Foreskin melanocyte (primary cell): ENCODE measurements at places on chromosomes 2 and 18.
A peak's percentile ranks its signal among the peaks of the same experiment; 100 is the strongest.

- DNase-seq, result no peak
Measured at GRCh38 chr18:35508030-35508429, 10.3 kb upstream of the INO80C start.

- DNase-seq, result no peak
Measured at GRCh38 chr2:46936566-46936965, 21.0 kb upstream of the MCFD2 start.

GRCh38 chr2:84958135-84959059 is 12.6 kb upstream of the KCMF1 start:
- DNase-seq, result no peak

DNA sequence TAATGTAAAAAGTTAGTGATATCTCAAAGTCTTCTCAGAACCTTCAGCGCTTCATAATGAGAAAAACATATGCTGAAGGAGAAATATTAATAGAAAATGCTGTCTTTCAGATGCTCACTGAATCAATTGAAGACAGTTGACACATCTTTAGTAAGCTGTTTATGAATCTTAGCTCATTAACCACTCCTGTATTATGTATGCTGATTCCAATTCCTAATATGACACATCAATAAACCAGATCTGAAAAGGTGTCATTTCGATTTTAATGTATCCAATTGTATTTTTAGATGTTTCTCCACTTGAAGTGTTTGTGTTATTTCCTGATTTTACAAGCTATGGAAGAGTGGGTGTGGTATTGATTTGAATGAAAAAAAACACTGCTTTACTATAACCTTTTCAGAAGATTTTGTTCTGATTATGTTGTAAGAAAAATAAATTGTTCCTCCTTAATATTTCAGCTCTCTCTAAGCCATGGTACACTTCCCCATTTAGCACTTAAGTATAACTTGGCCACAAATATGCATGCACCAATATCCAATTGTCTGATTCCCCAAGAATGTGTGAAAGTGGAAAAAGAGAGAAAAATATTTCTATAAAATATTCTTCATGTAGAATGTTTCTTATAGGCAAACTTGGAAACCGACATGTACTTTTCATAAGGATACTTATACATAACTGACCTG is 569.8 kb downstream of the ARHGAP15 start:
- no peak for DNase-seq

- DNase-seq, result no peak
Measured at GRCh38 chr2:133346654-133347053, 221.6 kb downstream of the NCKAP5 start.

DNA sequence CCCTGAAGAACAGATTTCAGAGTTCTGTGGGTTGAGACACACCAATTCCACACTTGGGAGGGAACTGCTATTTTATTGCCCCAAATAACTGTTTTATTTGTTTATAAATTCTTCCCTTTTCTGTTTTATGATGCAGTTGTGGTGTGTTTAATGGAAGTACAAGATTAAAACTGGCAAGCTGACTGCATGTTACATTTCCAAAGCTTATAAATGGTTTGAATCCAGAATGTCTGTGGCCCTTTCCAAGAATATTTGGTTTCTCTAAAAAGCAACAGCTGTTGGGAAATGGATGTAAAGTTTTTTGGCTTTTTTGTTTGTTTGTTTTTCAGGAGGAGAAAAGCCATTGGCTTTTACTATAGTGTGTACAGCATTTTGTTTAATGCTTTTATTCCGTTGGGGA is 234.5 kb downstream of the MTX2 start:
- DNase-seq, result no peak

DNA sequence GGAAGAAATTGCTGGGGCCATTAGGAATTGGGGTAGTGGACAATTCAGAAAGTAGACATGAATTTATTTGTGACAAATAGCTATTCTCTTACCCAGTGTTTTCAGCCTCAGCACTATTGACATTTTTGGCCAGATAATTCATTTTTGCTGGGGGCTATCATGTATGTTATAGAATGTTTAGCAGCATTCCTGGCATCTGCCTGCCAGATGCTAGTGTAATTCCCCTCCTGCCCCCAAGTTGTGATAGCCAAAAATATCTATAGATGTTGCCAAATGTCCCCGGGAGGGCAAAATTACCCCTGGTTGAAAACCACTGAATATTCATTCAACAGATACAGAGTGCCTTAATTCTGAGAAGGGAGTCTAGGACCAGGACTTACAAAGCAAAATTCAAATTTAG is 183.6 kb downstream of the BABAM2 start:
- no peak for DNase-seq

DNA sequence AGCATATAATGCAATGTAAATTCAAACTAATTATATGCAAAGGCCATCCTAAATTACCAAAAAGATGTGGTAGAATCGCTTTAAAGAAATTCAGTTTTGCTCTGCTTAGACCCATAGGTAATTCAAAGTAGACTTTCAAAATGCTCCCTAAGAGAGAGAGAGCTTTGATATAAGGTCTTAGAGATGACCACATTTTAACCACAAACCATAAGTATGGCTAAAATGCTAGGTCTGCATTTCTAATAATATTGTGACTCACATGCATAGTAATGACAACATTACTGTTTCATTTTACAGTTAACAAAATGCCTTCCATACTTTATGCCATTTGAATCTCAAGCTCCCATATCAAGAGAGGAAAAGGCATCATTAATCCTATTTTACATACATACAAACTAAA is 144.5 kb downstream of the RAD51AP2 start:
- DNase-seq, result peak; percentile 3

GRCh38 chr2:134504586-134505336 is 214.0 kb downstream of the TMEM163 start:
- no peak for DNase-seq

DNA sequence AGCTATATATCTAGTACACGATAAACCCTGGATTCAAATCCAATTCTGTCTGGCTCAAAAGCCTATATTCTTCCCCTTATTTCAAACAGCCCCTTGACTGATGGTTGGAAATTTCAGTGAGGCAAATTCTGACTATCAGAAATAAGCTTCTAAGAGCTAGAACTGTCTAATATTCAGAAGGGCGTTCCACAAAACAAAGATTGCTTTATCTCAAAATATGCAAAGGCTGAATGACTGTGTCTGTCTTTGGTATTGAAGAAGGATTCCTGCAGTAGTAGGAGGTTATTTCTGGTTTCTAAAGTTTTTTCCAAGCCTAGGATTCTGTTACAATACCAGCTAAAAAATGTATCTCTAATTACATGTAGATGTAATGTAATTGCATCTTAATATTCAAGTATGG is 31.1 kb downstream of the DRC1 start:
- DNase-seq, result peak; percentile 79
